ENCODE measurements at places on chromosomes 7 and 10. TPM values are rescaled to one million over a fixed set of nuclear protein-coding genes. Genes with fewer than 3 reads are reported as not detected.

Gene ABCB4
- total RNA-seq: 0.20 TPM

Gene MOGAT3
- total RNA-seq: not detected

Gene LRRC18
- not detected for total RNA-seq

Gene GIMAP1
- 6.6 TPM for total RNA-seq

Gene LEP
- not detected for total RNA-seq

Gene TMEM176A
- total RNA-seq: not detected

Gene WDFY4
- total RNA-seq: 2.0 TPM

Gene CCDC146
- total RNA-seq: 3.2 TPM

Gene SMKR1
- total RNA-seq: 3.6 TPM

Gene ZPBP
- total RNA-seq: not detected

Gene ANKRD2
- total RNA-seq: not detected

Gene ADRB1
- total RNA-seq: 1.6 TPM

Gene ACTL6B
- not detected for total RNA-seq

GRCh38 chr10:59682986-59683937, 26.4 kb downstream of the SLC16A9 start:
- H3K27ac ChIP-seq: no peak overlapping the region
- H3K4me1 ChIP-seq: no peaks in the 10 kb centered on the region
- DNase-seq: no peak
- H3K27me3 ChIP-seq: no peaks in the 10 kb centered on the region
- H3K4me3 ChIP-seq: no peak overlapping the region

- no peak overlapping the region for H3K4me3 ChIP-seq
- H3K4me1 ChIP-seq: no peaks in the 10 kb centered on the region
- no peak for DNase-seq
- H3K27ac ChIP-seq: no peak overlapping the region
- peaks cover 2% of the 10 kb centered on the region for H3K27me3 ChIP-seq
Observed at GRCh38 chr10:58734664-58735063, 222.0 kb downstream of the BICC1 start.

DNA sequence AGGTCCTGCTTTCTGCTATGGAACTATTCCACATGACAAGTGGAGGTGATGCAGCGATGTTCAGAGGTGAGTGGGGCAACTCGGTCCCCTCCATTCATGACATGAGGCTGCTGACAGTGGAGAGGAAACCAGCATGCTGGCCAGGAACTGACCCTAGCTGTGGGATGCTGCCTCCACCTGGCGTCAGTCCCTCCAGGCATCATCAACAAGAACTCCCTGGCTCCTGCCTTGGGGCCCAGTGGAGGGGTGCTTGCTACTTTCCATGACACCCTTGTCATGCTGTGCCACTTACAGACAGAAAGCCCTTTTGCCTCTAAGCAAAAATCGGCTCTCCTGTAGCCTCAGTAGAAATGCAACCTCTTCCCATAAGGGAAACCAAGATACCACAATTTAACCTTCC, 118.5 kb downstream of the LRRC18 start:
- no peak for DNase-seq
- H3K4me3 ChIP-seq: no peak overlapping the region
- H3K36me3 ChIP-seq: no peaks in the 10 kb centered on the region
- H3K4me1 ChIP-seq: no peaks in the 10 kb centered on the region
- no peak overlapping the region for H3K27ac ChIP-seq

- H3K36me3 ChIP-seq: no peaks in the 10 kb centered on the region
- H3K27ac ChIP-seq: no peak overlapping the region
- H3K4me3 ChIP-seq: no peak overlapping the region
- DNase-seq: no peak
Observed at GRCh38 chr10:93208717-93209464, 135.2 kb downstream of the CYP26A1 start.

GRCh38 chr10:58260334-58260733, 7.4 kb downstream of the IPMK start:
- H3K36me3 ChIP-seq: no peaks in the 10 kb centered on the region
- DNase-seq: no peak
- no peak overlapping the region for H3K27ac ChIP-seq

GRCh38 chr10:19775296-19775695, 40.9 kb upstream of the PLXDC2 start:
- DNase-seq: no peak
- H3K27ac ChIP-seq: no peak overlapping the region
- no peak overlapping the region for H3K4me3 ChIP-seq
- H3K36me3 ChIP-seq: no peaks in the 10 kb centered on the region
- H3K4me1 ChIP-seq: no peaks in the 10 kb centered on the region

DNA sequence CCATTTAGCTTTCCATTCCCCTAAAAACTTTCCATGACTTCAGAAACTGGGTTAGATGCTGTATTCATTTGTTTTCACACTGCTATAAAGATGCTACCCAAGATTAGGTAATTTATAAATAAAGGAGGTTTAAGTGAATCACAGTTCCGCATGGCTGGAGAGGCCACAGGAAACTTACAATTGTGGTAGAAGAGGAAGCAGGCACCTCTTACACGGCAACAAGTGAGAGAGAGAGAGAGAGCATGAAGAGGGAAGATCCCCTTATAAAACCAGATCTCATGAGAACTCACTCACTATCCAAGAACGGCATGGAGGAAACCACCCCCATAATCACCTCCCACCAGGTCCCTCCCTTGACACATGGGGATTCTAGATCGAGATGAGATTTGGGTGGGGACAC, 336.8 kb downstream of the TFEC start:
- DNase-seq: no peak
- no peaks in the 10 kb centered on the region for H3K36me3 ChIP-seq
- no peaks in the 10 kb centered on the region for H3K4me1 ChIP-seq
- no peaks in the 10 kb centered on the region for H3K27me3 ChIP-seq
- H3K27ac ChIP-seq: no peak overlapping the region
- H3K4me3 ChIP-seq: no peak overlapping the region

DNA sequence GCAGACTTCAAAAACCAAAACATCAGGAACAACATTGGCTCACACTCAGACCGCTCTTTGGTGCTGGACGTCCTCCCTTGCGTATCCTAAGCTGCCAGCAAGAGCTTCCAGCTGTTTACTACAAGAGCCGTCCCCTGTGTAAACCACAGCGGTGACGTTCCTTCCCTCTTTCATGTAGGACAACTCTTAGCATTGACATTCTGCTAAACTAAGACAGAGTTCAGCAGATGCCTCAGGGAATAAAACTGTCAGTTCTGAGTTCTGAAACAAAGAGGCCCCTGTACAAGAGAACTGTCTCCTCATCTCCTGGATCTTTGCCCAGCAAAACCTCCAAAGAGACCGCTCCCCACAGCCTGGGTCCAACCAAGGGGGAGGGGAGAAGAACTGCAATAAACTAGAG, 57.8 kb upstream of the OPALIN start:
- H3K4me3 ChIP-seq: no peak overlapping the region
- H3K27me3 ChIP-seq: peaks cover 19% of the 10 kb centered on the region
- H3K4me1 ChIP-seq: no peaks in the 10 kb centered on the region
- no peak for DNase-seq
- no peaks in the 10 kb centered on the region for H3K36me3 ChIP-seq
- H3K27ac ChIP-seq: no peak overlapping the region

GRCh38 chr7:27122077-27122910, 8.3 kb downstream of the HOXA4 start:
- H3K4me1 ChIP-seq: no peaks in the 10 kb centered on the region
- peaks cover 19% of the 10 kb centered on the region for H3K27me3 ChIP-seq
- H3K27ac ChIP-seq: no peak overlapping the region
- H3K4me3 ChIP-seq: no peak overlapping the region
- no peak for DNase-seq

GRCh38 chr10:48493083-48493871, 111.6 kb downstream of the ARHGAP22 start:
- peaks cover 9% of the 10 kb centered on the region for H3K4me1 ChIP-seq
- DNase-seq: no peak
- peaks cover 23% of the 10 kb centered on the region for H3K27me3 ChIP-seq
- no peaks in the 10 kb centered on the region for H3K36me3 ChIP-seq

DNA sequence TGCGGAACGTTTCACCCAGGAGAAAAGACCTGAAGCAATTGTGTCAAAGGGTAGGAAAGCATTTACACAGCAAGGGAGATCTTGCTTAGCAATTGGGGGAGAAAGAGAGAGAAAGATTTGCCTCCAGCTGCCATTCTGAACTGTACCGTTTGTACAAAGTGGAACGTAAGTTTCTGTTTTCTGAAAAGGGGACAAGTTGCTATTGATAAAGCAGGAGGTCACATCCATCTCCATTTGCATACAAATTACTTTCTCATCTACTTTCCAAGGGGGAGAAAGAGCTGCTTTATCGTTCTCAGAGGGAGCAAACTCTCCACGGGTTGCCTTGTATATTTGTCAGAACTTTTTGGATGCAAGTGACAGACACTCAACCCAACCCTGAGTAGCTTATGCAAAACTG, 92.0 kb upstream of the CARD11 start:
- H3K4me1 ChIP-seq: peaks cover 3% of the 10 kb centered on the region
- DNase-seq: no peak
- H3K36me3 ChIP-seq: no peaks in the 10 kb centered on the region
- peaks cover 2% of the 10 kb centered on the region for H3K27me3 ChIP-seq
- no peak overlapping the region for H3K27ac ChIP-seq
- no peak overlapping the region for H3K4me3 ChIP-seq

GRCh38 chr7:73423519-73424488, 9.8 kb upstream of the FZD9 start:
- no peak overlapping the region for H3K4me3 ChIP-seq
- DNase-seq: no peak
- H3K27me3 ChIP-seq: peaks cover 2% of the 10 kb centered on the region
- H3K36me3 ChIP-seq: no peaks in the 10 kb centered on the region
- H3K4me1 ChIP-seq: no peaks in the 10 kb centered on the region

- H3K4me1 ChIP-seq: no peaks in the 10 kb centered on the region
- no peak for DNase-seq
- peaks cover 5% of the 10 kb centered on the region for H3K27me3 ChIP-seq
- H3K36me3 ChIP-seq: no peaks in the 10 kb centered on the region
Observed at GRCh38 chr7:69374044-69374425, 224.2 kb upstream of the AUTS2 start.
